ENCODE measurements at places on chromosomes 2 and 18.

GRCh38 chr18:38466426-38466825 lies 900.8 kb upstream of the CELF4 start:
- ATAC-seq = no peak

GRCh38 chr2:158713523-158714138 lies 81.5 kb upstream of the DAPL1 start:
- ATAC-seq = no peak

DNA sequence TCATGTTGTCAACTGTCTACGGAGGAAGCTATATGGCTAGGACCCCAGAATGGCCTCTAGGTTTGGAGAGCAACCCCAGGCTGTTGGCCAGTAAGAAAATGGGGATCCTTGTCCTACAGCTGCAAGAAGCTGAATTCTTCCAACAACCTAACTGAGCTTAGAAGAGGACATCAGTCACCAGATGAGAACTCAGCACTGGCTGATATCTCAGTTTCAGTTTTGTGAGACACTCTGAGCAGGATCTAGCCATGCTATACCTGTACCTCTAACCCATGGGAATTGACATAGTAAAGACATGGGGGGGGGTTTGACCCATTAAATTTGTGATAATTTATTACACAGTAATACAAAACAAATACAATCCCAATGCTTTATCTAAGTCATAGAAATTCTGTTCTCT lies 312.5 kb downstream of the ERBB4 start:
- ATAC-seq = no peak

- no peak for ATAC-seq
Measured at GRCh38 chr18:55473058-55473457, 114.9 kb downstream of the TCF4 start.

DNA sequence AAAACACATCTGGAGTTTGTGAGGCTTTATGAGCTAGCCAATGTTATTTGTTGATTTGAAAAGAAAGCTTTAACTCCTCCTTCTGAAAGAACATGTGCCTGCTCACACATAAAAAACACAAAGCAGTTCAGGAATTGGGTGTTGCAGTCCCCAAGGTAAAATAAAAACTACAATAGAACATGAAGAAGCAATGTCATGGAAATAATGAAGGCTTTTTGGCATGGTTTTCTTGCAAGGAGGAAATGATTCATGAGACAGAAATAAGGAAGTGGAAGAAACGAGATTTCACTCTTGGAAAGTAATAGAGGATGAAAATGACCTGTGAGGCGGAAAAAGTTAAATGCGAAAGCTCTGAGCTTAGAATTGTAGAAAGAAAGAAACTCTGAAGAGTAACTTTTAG lies 81.1 kb downstream of the TRIB2 start:
- ATAC-seq = no peak

DNA sequence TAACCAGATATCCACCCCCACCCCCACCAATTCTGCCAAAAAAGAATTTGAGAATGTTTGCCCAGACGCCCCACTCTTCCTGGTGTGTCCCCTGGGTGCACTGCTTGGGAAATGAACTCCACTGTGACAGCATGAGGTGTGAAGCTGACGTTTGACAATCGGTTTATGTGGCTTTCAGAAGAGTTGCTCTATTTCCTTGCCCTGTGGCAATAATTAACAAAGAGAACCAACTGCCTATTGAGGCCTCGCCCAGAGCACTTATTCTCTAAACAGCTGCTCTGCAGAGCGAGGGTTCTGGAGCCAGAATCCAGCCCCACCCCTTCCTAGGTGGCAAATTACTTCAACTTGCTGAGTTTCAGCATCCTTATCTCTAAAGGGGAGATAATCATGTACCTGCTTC lies 115.8 kb upstream of the SIX3 start:
- no peak for ATAC-seq

- no peak for ATAC-seq
Measured at GRCh38 chr2:12755384-12755783, 38.6 kb downstream of the TRIB2 start.

DNA sequence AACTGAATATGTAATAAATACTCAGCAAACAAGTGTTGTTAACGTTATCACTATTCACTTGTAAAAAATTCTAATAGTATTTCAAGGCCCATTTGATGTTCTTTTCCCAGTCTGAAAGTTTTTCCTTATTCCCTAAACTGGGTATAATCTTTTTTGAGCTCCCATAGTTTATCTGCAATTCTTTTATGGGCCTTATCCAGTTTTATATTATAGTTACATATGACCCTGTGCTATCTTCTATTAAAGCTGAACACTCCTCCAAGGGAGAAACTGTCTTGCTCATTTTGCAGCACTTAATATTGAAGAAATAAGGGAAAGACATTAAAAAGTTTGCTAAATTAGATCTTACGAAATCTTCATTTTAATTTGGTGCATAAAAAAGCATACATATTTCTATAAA lies 13.9 kb downstream of the PELI1 start:
- no peak for ATAC-seq

DNA sequence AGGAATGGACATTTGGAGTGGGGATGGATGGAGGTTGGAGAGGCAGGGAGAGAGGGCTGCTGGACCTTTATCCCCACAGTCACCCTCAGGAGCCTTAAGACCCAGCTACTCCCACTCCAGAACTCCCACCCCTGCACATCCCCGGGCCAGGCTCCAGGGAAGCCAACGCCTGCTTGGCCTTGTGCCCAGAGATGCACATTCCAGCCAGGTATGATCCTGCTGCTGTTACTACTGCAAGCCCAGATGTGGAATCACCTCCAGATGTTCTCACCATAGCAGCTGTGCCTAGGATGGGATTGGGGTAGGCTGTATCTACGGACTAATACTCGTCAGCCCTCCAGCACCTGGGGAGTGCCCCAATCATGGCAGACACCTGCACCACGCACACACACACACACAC lies 71.7 kb downstream of the ZFP36L2 start:
- ATAC-seq = no peak

- ATAC-seq = no peak
Measured at GRCh38 chr18:35024965-35025364, 16.2 kb upstream of the MAPRE2 start.

DNA sequence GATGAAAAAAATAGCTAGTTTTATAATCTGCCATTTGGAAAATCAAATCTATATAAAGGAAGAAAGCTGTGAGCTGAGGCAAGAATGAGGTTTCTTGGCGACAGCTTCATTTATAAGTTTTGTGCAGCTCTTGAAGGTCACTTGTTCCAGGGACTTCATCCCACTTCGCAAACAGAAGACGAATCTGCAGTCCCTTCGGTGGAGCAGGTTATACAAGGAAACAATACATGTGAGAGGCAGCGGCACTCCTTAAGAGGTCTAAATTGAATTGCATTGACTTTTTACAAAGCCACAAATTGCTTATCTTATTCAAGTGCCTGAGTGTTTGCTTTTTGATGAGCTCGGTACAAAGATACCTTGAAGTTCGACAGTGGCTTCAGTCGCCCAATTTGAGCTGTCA lies 72.2 kb downstream of the C1QL2 start:
- no peak for ATAC-seq

DNA sequence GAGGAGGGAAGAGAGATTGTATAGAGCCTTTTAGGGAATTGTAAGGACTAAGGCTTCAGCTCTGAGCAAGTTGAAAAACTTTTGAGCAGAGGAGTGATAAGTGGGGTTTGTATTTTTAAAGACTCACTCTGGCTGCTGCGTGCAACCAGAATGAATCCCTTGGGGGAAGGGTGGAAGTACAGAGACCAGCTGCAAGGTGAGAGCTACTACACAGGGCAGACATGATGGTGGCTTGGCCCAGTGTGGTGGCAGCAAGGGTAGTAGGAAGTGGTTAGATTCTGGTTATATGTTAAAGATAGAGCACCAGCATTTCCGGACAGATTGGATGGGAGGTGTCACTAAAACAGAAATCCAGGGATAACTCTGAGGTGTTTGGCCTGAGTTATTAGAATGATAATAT lies 10.1 kb upstream of the SESTD1 start:
- peak; percentile 99 for ATAC-seq

GRCh38 chr2:39146630-39147029 lies 25.8 kb upstream of the SOS1 start:
- no peak for ATAC-seq

DNA sequence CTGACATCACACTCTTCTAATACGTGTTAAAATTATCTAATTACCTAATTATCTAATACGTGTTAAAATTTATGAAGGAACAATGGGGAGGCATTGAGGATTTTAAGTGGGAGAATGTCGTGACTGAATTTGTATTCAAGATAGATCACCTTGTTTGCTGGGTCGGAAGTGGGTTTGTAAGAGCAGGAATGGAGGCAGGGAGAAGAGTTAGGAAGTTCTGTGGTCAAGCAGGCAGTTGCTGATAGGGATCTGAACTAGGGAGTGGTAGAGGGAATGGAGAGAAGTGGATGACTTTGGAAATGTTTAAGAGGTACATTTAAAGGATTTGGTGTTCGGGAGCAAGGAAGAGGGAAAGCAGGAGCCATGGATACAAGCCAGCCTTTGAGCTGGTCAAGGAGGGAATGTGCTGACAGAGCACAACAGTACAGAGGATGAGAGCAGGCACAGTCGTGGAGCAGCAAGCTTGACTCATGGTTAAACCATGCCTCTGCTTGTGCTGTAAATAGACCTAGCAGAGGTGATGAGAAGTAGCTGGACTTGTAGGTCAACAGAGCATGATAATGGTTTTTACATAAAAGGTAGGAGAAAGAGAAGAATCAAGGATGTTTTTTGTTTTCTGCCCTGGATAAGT lies 16.2 kb downstream of the IL18RAP start:
- no peak for ATAC-seq

DNA sequence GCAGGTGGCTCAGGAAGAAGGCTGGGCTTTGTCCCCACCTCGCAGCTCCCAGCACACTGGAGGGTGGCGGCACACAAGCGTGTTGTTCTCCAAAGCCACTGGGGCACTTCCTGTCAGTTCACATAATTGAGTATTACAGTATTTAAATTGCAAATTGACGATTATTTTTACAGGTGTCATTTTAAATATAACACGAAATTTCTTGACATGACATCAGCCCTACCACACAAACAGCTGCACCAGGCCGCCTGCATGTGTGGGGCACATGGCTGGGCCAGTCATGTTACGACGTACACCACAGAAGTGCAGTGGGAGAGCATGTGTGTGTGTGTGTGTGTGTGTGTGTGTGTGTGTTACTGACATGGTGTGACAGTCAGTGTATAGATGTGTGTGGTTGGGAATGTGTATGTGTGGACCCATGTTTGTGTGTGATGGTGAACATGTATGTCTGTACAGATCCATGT lies 155.6 kb downstream of the TTC32 start:
- no peak for ATAC-seq

GRCh38 chr2:183011743-183012142 lies 26.5 kb downstream of the NCKAP1 start:
- ATAC-seq = no peak

GRCh38 chr18:79400591-79401381 lies 5.1 kb downstream of the NFATC1 start:
- no peak for ATAC-seq

GRCh38 chr2:179096090-179096489 lies 46.2 kb upstream of the CCDC141 start:
- peak; percentile 98 for ATAC-seq

- ATAC-seq = no peak
Measured at GRCh38 chr2:41543726-41544125, 504.1 kb upstream of the PKDCC start.

DNA sequence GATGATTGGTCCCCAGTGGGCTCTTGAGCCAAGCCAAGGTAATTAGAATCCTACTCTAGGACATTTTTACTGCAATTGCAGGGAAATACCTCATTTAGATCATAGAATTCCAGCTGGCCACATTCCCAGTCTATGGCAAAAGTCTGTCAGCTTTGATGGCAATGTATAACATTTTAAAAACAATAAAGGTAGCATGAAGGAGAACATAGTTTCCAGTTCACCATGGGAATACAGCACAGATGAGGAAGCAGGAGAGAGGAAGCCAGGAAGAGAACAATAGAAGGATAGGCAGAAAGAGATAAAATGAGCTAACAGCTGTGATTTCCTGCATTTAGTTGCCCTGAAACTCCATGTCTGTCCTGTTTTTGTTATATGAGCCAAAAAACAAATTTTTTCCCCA lies 897.3 kb upstream of the DDX18 start:
- ATAC-seq = no peak

GRCh38 chr2:172437419-172438341 lies 10.3 kb downstream of the ITGA6 start:
- peak; percentile 84 for ATAC-seq

DNA sequence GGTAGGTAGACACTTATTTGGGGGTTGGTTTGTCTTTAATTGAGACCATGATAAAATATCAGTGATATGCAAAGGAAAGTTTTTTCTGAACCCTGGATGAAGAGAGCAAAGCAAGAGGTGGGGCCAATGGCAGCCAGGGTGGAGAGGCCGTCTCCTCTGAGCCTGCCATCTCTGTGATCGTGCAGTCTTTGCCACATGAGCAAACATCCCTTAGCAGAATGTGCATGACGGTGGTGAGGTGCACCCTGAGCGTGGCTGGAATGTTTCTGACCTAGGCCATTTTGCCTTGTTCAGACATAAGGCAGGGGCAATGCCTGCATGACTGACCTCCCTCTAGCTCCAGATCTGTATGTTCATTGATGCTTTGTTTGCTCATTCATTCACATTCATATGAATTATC lies 6.0 kb downstream of the NCK2 start:
- ATAC-seq = no peak

GRCh38 chr18:42072407-42072806 lies 117.4 kb downstream of the PIK3C3 start:
- ATAC-seq = no peak

DNA sequence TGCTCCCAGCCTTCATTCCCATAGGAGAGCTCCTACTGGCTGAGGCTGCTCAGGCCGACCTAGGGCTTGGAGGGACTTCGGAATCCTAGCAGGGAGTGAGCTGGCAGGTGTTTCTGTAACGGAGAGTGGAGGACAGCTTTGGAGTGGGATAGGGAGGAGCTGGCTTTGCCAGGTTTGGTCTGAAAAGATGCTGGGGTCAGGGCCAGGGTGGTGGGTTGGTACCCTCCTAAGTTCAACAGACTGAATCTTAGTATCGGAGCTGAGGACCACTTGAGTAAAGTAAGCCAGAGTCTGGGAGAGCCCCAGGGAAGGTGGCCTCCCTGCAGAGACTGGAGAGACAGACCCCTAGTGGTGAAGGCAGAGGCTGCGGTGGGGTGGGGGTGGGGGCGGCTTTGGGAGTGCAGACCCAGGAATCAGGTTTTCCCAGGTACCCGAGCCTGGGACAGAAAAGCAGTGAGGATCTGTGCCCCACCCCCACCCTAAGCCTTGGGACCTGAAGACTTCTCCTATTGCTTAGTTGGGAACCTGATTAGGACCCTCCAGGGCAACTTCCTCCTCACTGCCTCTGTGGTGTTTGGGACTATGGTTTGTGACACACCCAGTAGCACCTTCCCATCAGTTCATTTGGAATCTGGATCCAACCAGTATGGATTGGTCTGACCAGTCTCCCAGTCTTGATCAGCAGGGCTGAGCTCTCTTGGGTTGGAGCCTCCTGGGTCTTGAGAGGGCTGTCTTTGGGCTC lies 3.0 kb downstream of the CNNM4 start:
- no peak for ATAC-seq

GRCh38 chr2:26900831-26901321 lies 52.9 kb downstream of the DPYSL5 start:
- no peak for ATAC-seq

DNA sequence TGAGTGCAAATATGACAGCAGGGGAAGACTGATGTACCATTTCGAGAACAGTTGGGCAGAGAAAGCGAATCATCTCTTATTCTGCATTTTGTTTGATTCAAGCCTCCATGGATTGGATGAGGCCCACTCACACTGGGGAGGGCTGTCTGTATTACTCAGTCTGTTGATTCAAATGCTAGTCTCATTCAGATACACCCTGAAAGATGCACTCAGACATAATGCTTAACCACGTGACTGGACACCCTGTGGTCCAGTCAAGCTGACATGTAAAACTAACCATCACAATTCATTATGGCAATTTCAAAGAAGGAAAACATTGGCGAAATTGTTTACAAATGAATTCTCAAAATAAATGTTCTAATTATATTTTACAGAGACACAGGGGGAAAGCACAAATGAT lies 1210.2 kb downstream of the DPP10 start:
- no peak for ATAC-seq
